Large intestine (tissue), 12 donors: ENCODE measurements at places on chromosomes 1 and 21. TPM values are rescaled to one million over a fixed set of nuclear protein-coding genes. Genes with fewer than 3 reads are reported as not detected.

DNA sequence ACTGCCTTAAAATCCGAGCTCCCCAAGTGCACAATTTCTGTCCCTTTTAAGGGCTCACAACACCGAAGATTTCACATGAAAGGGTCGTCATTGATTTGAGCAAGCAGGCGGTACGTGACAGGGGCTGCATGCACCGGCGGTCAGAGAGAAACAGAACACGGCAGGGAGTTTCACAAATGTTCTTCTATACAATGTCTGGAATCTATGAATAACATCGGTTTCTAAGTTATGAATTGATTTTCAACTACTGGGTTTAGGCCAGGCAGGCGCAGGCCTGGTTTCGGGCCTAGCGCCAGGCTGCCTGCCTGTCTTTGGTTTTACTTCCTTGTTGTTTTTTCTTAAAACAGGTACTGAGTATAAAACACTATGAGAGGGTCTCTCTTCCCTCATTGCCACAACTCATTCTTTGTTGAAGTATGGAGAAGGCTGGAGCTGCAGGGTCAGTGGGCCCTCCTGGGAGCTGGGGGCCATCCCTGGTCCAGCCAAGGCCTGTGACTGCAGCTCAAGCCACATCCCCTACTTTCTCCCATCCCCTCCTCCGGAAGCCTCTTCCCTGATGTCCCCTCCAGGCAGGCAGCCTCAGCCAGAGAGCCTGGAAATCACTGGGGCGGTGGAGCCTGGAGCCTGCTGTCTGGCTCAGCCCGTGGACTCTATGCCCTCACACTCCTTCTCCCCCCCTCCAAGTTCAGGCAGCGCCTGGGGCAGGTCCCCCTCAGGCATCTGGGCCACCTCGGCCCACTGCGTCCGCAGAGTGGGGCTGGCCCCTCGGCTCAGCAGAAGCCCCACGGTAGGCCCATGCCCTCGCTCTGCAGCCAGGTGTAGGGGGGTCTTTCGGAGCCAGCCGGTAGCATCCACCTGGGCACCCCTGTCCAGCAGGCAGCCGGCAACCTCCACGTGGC is 2.4 kb downstream of the ANKRD65 start:
- DNase-seq = no peak

DNA sequence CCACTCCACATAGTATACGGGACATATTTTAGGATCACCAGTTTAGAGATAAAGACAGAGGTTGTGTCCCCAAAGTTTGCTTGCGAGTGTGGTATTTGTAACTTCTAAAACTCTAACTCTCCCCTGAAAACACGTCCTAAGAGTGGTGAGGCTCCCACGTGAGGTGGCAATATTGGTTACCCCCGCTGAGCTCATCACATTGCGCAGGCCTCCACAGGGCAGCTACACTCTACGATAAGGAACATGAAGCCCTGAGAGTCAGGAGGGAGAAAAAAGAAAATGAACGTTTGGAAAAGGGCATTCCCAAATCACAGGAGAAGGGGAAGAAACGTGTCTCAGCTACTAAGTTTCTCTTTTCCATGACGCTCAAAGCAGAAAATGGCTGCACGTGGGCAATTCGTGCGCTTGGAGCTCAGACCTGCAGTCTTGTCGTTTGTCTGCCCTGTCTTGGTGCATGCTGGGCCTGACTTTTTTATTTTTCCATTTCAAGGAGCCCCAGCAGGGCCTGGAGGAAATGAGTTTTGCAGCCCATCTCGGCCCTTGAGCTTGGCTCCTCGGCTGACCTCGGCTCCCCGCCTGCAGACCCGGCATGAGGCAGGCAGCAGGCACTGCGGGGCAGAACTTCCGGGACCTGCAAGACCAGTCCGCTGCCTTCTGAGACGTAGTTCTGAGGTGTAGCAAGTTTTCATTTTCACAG is 25.7 kb downstream of the ERG start:
- no peak for DNase-seq

Gene TNNI3K
- polyA plus RNA-seq = 1.1 TPM

Gene GJC2
- polyA plus RNA-seq = 7.2 TPM

GRCh38 chr1:20948101-20948500 is 161.0 kb upstream of the HP1BP3 start:
- DNase-seq = no peak

- no peak for DNase-seq
Measured at GRCh38 chr1:16296643-16297042, 55.6 kb downstream of the FBXO42 start.

DNA sequence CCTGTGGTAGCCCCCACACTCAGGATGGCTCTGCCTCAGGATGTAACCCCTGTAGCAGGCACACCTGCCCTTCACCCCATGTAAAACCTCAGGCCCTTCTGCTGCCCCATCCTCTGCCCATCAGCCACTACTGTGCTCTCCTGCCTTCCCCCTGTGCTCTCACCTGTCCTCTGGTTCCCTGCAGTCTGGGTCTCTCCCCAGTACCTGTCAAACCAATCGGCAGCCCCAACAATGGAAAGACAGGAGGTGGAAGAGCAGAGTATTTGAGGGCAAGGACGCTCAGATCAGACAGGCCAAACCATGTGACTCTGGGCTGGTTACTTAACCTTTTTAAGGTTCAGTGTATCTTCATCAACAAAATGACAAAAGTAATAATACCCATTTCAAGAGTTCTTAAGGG is 30.9 kb downstream of the SMIM12 start:
- DNase-seq = no peak

Gene ITLN2
- 1.9 TPM for polyA plus RNA-seq

- DNase-seq = no peak
Measured at GRCh38 chr1:204649721-204650521, 35.6 kb downstream of the LRRN2 start.

GRCh38 chr1:182235604-182235951 is 156.0 kb downstream of the GLUL start:
- DNase-seq = peak; percentile 24

- no peak for DNase-seq
Measured at GRCh38 chr1:243260221-243260880, 4.5 kb downstream of the SDCCAG8 start.

- DNase-seq = no peak
Measured at GRCh38 chr1:22123071-22123390, 19.9 kb downstream of the WNT4 start.

- DNase-seq = no peak
Measured at GRCh38 chr1:197976368-197976767, 59.2 kb downstream of the LHX9 start.

GRCh38 chr21:26388731-26389231 is 184.3 kb downstream of the CYYR1 start:
- no peak for DNase-seq

DNA sequence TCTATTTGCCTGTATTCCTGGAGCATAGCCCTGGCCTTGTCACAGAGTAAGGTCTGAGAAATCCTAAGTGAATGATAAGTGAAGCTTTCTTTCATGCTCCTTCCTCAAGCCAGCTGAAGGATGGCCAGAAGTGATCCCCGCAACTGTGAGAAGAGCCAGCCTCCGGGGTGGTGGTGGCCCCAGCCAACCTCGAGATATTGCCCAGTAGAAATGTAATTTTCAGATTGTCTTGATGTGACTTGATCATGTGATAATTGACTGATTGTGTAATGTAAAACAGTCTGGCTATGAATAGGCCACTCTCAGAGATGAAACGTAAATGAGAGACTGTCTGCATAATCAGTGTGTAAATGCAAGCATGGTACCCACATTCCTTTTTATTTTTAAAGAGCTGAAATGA is 242.4 kb upstream of the CAMK1G start:
- no peak for DNase-seq

Gene ARHGEF19
- 12.2 TPM for polyA plus RNA-seq

GRCh38 chr1:197392541-197392940 is 124.5 kb downstream of the CRB1 start:
- no peak for DNase-seq

Gene BSND
- polyA plus RNA-seq = not detected
